ENCODE measurements at places on chromosomes 12 and 14. TPM values are rescaled to one million over a fixed set of nuclear protein-coding genes. Genes with fewer than 3 reads are reported as not detected.

The RNASE2 gene
- not detected for total RNA-seq

The CRACR2A gene
- 29.8 TPM for total RNA-seq

GRCh38 chr12:1835211-1836131, 15.1 kb downstream of the LRTM2 start:
- DNase-seq = no peak

DNA sequence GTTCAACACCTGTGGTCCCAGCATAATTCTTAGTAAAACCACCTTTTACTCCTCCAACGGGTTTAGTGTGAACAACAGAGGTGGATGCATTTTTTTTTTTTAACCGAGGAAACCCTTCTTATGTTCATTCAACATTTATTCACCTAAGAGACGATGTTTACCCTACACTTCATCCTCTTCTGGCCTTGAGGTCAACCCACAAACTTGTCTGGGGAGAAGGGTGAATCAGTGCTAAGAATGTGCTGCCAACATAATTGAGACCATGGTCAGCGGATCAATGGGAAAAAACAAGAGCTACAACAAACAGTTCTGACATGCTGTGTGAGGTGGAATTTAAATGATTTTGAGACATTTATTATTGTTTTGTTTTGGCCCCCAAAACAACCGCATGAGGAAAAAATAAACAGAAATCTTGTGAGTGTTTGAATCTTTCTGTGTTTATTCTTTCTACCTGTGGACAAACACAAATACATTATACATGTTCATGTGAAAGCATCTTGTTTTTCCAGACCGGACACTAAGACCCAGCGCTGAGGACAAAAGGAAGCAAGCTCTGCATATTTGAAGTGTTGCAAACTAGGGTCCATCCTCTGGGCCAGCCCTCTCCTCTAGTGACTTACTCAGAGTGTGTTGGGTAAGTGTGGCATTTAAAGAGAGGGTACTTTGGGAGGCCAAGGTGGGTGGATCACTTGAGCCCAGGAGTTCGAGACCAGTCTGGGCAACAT, 5.1 kb upstream of the USP30 start:
- DNase-seq = peak; percentile 43

- no peak for DNase-seq
Measured at GRCh38 chr12:104519190-104520019, 62.7 kb downstream of the CHST11 start.

DNA sequence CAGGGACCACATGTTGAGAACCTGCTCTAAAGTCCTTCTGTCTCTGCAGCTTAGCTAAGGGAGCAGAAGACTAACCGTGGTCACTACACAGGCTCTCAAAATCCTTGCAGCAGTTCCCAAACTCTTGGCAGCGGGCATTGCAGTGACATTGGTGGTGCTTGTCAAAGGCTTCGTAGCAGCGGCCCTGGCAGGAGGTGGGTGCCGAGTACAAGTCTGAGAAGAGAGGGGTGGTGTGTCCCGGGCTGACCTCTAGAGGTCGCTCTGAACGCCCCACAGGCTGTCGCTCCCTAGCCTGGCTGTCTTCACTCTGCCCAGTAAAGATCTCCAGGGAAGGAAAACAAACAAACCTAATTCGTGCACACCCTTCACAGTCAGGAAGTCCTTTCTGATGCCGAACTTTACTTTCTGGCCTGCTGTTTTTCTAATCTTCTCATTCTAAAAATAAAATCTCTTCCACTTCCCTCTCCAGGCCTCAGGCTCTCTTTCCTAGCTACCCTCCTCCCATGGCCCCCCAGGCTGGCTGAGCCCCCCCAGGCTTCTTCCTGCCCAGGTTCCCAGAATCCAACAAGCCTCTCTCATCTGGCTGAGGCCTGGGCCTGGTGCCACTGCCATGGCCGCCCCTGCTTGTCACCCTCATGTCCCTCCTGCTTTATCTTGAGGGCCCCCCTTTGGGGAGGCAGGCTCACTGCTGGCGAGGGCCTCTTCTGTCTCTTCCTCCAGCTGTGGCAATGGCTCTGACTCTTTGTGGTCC, 7.7 kb downstream of the ENDOU start:
- peak; percentile 63 for DNase-seq

GRCh38 chr12:87020071-87020470, 763.9 kb upstream of the MGAT4C start:
- DNase-seq = peak; percentile 1

GRCh38 chr12:1852076-1852475, 31.7 kb downstream of the LRTM2 start:
- DNase-seq = no peak

- DNase-seq = peak; percentile 19
Measured at GRCh38 chr12:89873745-89874144, 165.1 kb upstream of the ATP2B1 start.

DNA sequence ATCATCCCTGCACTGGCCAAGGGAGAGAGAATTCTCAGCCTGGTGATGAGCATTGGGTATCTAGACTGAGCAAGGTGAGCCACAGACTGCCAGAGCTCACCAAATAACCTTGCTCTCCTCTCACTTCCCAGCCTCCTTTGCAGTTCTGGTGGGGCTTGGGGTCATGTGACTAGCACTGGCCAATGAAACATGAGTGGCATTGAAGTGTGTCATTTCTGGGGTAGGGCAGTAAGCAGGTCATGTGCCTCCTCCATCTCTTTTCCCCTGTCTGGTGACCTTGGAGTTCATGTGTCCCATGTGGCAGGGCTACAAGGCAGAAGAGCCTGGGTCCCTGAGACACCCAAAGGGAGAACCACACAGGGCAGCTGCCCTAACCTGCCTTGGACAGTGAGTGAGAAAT, 3.6 kb upstream of the KRT72 start:
- peak; percentile 17 for DNase-seq

Measured in HT1080 (cell line).